Anterior cingulate cortex (tissue), 58 donors: ENCODE measurements at places on chromosomes 5 and 9.

GRCh38 chr5:93406971-93407401, 174.0 kb downstream of the NR2F1-AS1 start:
- no peak for DNase-seq

DNA sequence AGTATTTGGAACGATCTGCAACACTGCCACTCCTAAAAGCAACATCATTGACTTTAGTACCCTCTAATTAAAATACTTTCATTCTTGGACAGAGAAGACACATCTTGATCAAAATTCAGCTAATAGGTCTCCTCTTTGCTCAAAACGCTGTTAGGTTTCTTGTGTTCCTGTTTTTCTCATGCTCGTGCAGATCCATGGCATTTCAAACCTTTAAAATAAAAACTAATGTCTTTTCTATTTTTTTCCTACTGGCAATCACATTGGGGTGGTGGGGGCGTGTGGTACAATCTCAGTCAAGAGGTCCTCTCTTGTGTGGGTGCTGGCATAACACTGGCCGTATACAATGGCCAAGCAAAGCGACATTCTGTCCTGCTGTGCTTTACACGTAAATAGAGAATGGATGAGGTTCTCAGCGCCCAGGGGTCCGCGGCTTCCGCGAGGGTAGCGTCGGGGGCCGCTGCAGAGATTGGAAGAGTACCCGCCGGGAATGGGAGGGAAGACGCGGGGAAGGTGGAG, 315 bp upstream of the GPR150 start:
- DNase-seq = no peak

GRCh38 chr5:30405821-30406220, 787.7 kb upstream of the CDH6 start:
- DNase-seq = no peak

- no peak for DNase-seq
Measured at GRCh38 chr9:82456642-82457041, 468.1 kb downstream of the SPATA31D1 start.

DNA sequence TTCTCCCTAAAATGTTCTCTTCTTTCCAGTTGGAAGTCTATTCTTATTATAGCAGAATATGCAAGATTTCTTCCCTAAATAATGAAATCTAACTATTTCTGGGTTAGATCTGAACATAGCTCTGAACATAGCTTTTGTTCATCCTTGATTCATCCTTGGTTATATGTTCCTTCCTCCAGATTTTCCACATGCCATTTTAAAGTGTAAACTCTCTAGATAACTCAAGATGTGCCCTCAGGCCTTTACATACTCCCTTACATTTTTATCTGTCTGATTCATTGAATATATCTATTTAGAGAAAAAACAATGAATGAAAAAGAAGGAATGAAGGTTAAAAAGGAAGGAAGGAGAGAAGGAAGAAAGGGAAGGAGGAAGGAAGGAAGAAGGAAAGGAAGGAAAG, 100.9 kb downstream of the FBXO38 start:
- DNase-seq = no peak

DNA sequence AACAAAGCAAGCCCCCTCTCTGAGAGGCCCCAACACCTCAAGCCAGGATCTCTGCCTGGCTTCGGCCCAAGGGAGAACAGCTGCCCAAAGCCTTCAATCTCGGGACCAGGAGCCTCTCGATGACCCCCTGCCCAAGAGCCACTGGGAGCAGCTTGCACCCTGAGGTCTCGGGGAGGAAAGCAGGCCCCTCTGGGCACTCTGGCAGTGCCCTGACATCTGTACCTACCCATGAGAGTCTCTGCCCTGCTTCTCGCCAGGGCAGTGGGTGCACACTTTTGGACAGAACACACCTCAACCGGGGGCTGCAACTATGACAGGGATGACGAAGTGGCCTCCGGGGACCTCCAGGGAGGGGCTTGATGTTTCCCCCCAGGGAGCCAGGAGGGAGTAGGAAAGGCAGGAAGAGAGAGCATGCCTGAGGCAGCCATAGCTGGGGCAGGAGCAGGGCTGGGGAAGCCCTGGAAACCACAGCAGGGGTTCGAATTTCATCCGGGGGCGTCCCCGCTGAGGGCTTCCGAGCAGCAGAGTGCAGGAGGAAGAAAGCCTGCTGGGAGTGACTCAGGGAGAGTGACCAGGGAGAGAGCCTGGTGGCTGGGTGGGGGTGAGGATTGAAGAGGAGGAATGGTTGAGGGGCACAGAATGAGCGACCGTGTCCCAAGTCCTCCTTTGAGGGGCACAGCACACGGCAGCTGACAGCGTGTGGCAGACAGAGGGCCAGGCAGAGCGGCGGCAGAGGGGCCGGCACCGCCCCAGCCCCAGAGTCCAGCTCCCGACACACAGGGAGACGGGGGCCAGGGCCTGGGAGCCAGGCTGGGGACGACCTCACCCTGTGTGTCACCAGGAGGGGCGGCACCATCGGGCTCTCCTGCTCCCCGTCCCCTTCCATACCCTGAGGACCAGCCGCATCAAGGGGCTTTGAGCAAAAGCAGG, 1.8 kb downstream of the LPCAT1 start:
- DNase-seq = no peak
